Germinal center (tissue), 1 donor: ENCODE measurements at places on chromosomes 12 and 14.

DNA sequence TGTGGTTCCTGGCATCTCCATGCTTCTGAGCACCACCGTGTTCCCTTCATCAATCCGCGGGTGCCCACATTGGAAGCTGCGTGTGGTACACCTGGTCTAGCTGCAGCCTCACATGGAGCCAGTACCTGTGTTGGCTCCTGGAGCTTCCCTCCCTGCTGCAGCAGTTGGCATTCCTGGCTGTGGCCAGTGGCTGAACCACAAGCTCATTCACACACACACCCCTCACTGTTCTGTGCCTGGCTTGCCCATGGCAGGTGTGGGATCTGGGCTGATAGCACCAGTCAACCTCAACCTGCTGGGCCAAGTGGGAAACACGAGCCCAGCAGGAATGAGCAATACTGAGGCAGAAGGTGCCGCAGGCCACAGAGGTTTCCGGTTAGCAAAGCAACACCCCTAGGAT, 256.2 kb upstream of the LRFN5 start:
- DNase-seq, result no peak

DNA sequence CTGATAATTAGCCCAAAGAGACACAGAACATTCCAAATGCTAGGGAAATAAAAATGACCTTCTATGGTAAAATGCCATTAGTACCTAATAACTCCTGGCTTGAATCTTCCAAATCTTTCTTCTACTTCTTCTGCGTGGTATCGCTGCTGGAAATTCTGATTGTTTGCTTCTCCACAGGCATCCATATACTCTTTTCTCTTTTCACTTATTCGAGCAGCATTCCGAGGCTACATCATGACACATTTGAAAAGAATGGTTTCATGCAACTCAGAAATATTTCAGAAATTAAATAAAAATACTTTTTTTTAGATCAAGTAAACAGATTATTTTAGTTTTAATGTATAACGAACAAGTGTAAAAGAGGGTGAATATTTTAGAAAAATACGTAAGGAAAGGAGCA, 18.9 kb downstream of the ZCCHC8 start:
- DNase-seq, result no peak

DNA sequence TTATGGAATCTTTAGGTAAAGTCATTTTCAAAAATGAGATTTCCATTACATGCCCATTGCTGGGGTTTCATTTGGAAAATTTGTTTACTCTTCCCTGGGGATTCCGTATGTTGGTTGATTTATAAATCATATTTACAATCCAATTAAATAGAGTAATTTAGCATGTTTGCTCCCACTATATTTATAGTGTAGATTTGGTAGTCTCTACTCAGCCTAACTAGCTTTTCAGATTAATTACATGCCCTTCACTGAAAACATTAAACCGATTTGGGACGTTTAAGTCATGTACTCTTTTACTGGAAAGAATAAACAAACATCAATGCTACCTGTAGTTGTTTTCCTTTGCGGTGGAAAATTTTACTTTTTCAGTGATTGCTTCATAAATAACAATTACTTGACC, 10.4 kb downstream of the PAX9 start:
- no peak for DNase-seq

- DNase-seq, result no peak
Measured at GRCh38 chr12:48968467-48968866, 3.1 kb downstream of the WNT10B start.

- DNase-seq, result no peak
Measured at GRCh38 chr12:113818833-113819232, 147.3 kb downstream of the RBM19 start.
